Fibroblast of mammary gland (primary cell): ENCODE measurements at places on chromosomes 1 and 21.
A peak's percentile ranks its signal among the peaks of the same experiment; 100 is the strongest.

GRCh38 chr1:209095627-209096595 lies 487.6 kb upstream of the CAMK1G start:
- DNase-seq, result peak; percentile 38

DNA sequence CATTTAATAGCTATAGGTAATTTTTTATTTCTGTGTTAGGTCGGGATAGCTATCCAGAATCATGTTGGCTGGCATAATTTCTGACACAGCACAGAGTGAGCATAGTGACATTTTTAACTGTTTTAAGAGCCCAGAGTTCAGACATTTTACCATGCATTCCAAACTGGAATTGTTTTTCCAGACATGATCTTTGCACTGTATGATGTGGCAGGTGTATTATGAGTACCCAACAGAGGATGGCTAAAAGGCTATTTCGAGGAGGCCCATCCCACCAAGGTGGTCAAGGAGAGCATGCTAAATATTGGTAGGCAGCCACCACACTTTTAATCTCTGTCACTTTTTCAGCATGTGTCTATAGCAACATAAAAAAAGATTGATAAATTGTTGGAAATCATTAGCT lies 137.3 kb upstream of the ST6GALNAC5 start:
- DNase-seq, result no peak

DNA sequence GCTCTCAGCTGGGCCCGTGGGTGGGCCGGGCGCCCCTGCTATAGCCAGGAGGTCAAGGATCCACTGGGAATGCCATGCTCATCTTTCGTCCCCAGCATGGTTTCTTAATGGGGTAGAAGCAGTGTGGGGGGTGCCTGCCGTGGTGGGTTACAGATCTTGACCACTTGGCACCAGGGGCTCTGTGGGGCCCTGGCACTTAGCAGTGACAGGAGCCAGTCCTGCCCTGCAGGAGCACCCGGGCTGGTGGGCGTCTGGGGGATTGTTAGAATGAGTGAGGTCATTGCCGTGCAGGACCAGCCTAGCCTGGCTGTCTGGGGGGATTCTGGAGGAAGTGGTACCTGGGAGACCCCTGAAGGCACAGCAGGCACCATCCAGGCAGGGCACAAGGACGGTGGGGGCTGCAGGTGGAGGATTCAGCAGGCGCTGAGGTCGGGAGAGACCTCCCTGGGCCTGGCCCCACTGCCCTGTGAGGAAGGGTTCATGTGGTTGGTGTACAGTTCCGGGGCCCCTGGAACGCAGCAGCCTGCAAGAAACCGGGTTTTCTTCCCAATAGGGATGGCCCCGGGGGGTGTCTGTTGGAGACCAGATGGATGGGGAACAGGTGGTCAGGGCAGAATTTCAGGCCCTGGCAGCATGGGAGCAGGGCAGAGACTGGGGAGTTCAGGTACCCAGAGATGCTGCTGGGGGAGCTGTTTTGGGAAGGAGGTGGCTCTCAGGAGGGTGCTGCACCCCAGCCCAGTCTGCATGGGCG lies 4.8 kb downstream of the AIRE start:
- no peak for DNase-seq

DNA sequence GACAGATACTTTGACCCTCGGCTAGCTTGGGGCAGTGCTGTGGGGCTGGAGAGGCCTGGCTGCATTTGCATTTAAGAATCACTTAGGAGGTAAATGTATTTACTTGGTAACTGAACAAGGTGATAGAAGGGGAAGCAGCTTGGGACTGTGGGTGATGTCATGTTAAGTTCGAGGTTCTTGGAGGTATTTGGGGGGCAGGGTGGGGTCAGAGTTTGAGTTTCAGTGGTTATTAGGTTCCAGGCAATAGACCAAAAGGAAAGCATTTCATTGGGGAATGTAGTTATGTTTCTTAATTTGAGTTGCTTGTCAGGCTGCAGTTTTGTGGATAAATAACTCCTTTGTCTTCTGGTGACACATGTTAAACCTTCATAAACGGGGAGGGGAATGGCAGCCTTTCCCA lies 2.4 kb upstream of the FAM78B start:
- DNase-seq, result no peak

GRCh38 chr1:246301553-246302250 lies 205.4 kb downstream of the SMYD3 start:
- peak; percentile 57 for DNase-seq

DNA sequence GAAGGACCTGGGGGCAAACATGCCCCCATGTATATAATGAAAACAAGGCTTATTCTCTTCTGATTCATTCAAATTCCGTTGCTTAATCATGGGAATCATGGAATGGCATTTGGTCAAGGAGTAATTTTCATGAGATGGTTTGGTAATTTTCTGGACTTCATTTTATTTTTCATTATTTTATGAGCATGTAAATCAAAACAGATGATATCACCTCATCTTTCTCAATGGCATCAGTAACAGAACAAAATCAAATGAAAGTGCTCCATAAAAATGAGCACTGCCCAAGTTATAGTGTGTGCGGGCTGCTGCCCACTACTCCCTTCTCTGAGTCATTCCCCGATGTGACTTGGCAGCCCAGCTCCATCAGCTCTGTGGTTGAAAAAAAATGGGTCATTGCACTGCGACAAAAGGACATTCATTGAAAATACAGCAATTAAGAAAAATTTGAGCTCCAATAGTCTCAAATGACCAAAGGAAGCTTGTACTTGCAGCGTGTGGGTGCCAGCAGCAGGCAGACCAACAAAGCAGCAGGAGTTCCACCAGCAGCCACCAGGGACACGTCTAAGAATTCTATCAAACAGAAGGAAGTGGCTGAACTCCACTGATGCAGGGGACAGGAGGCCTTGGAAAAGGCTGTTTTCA lies 84.3 kb upstream of the VAV3 start:
- DNase-seq, result peak; percentile 44

DNA sequence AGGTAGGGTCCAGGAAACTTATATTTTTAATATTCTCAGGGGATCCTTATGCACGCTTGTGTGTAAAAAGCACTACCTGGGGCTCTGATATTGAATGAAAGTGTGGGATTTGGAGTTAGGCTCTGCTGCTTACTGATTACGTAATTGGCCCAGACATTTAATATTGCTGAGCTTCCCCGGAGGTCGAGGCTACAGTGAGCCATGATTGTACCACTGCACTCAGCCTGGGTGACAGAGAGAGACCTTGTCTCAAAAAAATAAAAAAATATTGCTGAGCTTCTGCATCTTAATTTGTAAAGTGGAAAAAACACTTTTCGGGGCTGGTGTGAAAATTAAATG lies 62.2 kb upstream of the KIF26B start:
- DNase-seq, result no peak
